Spleen (tissue), 13 donors: ENCODE measurements at places on chromosomes 13 and 19. TPM values are rescaled to one million over a fixed set of nuclear protein-coding genes. Genes with fewer than 3 reads are reported as not detected.

GRCh38 chr13:88925954-88926353 is 1254.8 kb downstream of the SLITRK5 start:
- no peak overlapping the region for H3K27ac ChIP-seq
- no peak for DNase-seq
- no peaks in the 10 kb centered on the region for H3K36me3 ChIP-seq

- H3K27ac ChIP-seq = no peak overlapping the region
- peaks cover 28% of the 10 kb centered on the region for H3K36me3 ChIP-seq
- H3K4me3 ChIP-seq = no peak overlapping the region
- DNase-seq = no peak
- peaks cover 15% of the 10 kb centered on the region for H3K4me1 ChIP-seq
Observed at GRCh38 chr19:2511991-2512390, 36.1 kb downstream of the GADD45B start.

- no peaks in the 10 kb centered on the region for H3K27me3 ChIP-seq
- peak; percentile 32 for DNase-seq
- H3K4me3 ChIP-seq = no peak overlapping the region
- no peaks in the 10 kb centered on the region for H3K36me3 ChIP-seq
- H3K27ac ChIP-seq = no peak overlapping the region
Observed at GRCh38 chr19:49936549-49936948, 7.2 kb upstream of the NUP62 start.

Gene SIAH3
- total RNA-seq = 0.09 TPM

Gene GPC6
- 7.8 TPM for total RNA-seq

GRCh38 chr19:14959263-14959662 is 18.0 kb downstream of the OR7C2 start:
- no peaks in the 10 kb centered on the region for H3K4me1 ChIP-seq
- no peak for DNase-seq
- H3K36me3 ChIP-seq = no peaks in the 10 kb centered on the region
- H3K4me3 ChIP-seq = no peak overlapping the region
- no peak overlapping the region for H3K27ac ChIP-seq
- no peaks in the 10 kb centered on the region for H3K27me3 ChIP-seq

- DNase-seq = no peak
- H3K36me3 ChIP-seq = peaks cover 5% of the 10 kb centered on the region
- no peaks in the 10 kb centered on the region for H3K27me3 ChIP-seq
- no peaks in the 10 kb centered on the region for H3K4me1 ChIP-seq
Observed at GRCh38 chr19:36084231-36085009, 26.5 kb upstream of the OVOL3 start.

DNA sequence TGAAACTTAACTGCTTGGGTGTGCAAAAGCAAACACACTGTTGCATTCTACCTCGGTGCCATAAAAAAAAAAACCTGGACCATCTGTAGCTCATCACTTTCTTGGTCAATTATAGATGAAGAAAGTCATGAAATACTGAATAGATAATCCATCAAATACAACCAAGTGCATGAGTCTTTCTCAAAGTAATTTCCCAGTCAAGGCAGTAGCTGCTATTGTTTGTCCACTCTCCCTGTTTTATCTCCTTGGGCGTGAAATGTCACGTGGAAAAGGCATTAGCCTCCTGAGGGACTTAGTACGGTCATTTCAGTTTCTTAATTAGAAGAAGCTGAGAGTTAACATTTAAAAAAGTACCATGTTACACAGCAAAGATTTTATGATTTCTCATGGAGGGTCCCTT is 1697.9 kb downstream of the PCDH9 start:
- no peak overlapping the region for H3K4me3 ChIP-seq
- no peaks in the 10 kb centered on the region for H3K27me3 ChIP-seq
- no peaks in the 10 kb centered on the region for H3K4me1 ChIP-seq
- H3K27ac ChIP-seq = no peak overlapping the region
- no peaks in the 10 kb centered on the region for H3K36me3 ChIP-seq

- no peaks in the 10 kb centered on the region for H3K4me1 ChIP-seq
- no peak for DNase-seq
- H3K36me3 ChIP-seq = no peaks in the 10 kb centered on the region
- no peaks in the 10 kb centered on the region for H3K27me3 ChIP-seq
Observed at GRCh38 chr19:56191115-56191514, 6.5 kb downstream of the ZSCAN5B start.

DNA sequence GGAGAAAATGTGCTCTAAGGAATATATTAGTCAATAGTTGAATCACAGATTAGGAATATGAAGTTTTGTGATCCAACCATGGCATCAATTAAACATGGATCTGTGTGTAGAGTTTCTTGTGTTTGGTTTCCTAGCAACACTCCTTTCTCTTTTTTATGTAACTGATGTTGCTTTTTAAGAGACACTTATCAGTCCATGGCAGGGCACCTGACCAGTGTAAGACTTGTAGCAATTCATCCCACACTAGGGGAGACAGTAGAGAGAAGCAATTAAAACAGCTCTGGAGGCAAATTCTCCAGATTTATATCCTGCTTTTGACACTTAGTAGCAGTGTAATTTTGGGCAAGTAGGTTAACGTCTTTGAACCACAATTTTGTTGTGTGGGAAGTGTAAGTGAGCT is 1229.0 kb downstream of the PCDH9 start:
- DNase-seq = no peak
- H3K4me1 ChIP-seq = no peaks in the 10 kb centered on the region
- no peak overlapping the region for H3K27ac ChIP-seq
- no peak overlapping the region for H3K4me3 ChIP-seq
- H3K36me3 ChIP-seq = no peaks in the 10 kb centered on the region

GRCh38 chr19:53960886-53961285 is 1.9 kb upstream of the CACNG8 start:
- no peaks in the 10 kb centered on the region for H3K4me1 ChIP-seq
- H3K27ac ChIP-seq = no peak overlapping the region
- H3K27me3 ChIP-seq = peaks cover 55% of the 10 kb centered on the region
- DNase-seq = no peak
- no peaks in the 10 kb centered on the region for H3K36me3 ChIP-seq

DNA sequence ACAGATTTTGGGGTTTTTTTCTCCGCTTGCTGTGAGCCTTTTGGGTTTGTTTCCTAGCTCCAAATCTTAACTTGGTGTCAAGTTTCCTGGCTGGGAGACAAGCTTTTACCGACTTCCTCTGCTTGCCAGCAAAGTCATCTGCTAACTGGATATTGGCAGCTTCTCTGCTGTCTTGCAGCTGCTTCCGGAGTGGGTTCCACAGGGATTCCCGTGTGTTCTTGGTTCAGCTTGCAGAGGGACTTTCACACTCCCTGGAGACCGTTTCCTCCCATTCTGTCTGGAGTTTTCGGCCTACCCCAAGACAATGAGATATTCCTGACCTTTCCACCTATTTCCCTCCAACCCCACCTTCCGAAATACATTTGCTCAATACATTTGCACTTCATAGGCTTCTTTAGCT is 2.2 kb upstream of the COLGALT1 start:
- H3K27ac ChIP-seq = peak overlapping the region; percentile 62
- H3K27me3 ChIP-seq = no peaks in the 10 kb centered on the region
- peaks cover 6% of the 10 kb centered on the region for H3K36me3 ChIP-seq

- no peak overlapping the region for H3K4me3 ChIP-seq
- no peak overlapping the region for H3K27ac ChIP-seq
- no peaks in the 10 kb centered on the region for H3K27me3 ChIP-seq
- no peaks in the 10 kb centered on the region for H3K36me3 ChIP-seq
- H3K4me1 ChIP-seq = no peaks in the 10 kb centered on the region
Observed at GRCh38 chr13:44399074-44399473, 25.4 kb downstream of the SERP2 start.

DNA sequence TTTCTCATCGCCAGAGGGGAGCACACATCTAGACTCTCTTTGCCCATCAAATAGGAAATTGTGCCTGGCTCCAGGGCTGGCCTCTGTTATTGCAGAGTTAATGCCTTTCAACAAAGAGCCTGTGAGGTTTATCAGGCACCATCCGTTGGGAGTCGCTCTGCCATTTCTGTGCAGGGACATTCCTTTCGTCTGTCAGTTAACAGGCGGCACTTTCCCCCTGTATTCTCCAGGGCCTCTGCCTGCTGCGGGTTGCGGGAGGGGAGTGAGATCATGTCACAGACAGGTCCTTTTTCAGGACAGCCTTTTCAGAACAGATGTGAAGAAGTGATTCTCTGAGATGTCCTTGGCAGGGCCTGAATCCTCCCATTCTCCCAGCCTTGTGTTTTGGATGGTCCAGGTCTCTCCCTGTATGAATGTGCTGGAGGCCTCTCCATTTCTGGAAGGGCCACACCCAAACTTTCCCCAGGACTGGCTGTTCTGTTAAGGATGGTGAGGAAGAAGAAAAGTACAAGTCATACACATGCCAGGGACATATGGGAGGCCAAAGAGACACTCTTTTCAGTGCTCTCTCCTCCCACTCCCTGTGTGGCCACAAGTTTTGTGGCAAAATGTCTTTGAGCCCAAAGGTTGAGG is 14.9 kb downstream of the SERP2 start:
- no peak overlapping the region for H3K4me3 ChIP-seq
- DNase-seq = no peak
- H3K4me1 ChIP-seq = no peaks in the 10 kb centered on the region
- no peaks in the 10 kb centered on the region for H3K36me3 ChIP-seq

- no peaks in the 10 kb centered on the region for H3K4me1 ChIP-seq
- H3K36me3 ChIP-seq = peaks cover 61% of the 10 kb centered on the region
- H3K27ac ChIP-seq = no peak overlapping the region
Observed at GRCh38 chr13:19838865-19839275, 24.6 kb downstream of the ZMYM5 start.

- DNase-seq = no peak
- H3K27me3 ChIP-seq = no peaks in the 10 kb centered on the region
- H3K4me1 ChIP-seq = no peaks in the 10 kb centered on the region
Observed at GRCh38 chr13:105798541-105798940, 736.9 kb downstream of the EFNB2 start.

DNA sequence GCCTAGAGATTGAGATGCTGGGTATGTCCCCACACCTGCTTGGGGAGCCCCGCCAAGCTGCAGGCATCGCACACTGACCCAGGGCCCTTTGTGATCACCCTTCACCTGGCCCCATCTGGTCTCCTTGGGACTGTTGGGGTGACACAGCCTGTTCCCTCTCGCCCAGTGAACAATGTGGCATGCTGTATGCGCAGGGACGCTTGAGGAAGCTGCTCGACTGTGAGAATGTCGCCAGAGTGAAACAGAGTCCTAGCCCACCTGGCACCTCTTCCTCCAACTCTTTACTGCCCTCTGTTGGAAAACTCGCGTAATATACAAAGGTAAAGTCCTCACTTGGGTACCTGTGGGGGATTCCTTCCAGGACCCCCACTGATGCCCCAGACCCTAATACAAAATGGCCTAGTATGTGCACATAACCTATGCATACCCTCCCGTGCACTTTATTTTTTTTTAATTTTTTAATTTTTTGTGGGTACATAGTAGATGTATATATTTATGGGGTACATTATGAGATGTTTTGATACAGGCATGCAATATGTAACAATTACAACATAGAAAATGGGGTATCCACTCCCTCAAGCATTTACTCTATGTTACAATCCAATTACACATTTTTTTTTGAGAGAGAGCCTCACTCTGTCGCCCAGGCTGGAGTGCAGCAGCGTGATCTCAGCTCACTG is 9.0 kb downstream of the BLOC1S3 start:
- H3K27me3 ChIP-seq = no peaks in the 10 kb centered on the region
- no peaks in the 10 kb centered on the region for H3K36me3 ChIP-seq
- H3K4me3 ChIP-seq = no peak overlapping the region
- no peak for DNase-seq
- no peak overlapping the region for H3K27ac ChIP-seq
- H3K4me1 ChIP-seq = peaks cover 30% of the 10 kb centered on the region

DNA sequence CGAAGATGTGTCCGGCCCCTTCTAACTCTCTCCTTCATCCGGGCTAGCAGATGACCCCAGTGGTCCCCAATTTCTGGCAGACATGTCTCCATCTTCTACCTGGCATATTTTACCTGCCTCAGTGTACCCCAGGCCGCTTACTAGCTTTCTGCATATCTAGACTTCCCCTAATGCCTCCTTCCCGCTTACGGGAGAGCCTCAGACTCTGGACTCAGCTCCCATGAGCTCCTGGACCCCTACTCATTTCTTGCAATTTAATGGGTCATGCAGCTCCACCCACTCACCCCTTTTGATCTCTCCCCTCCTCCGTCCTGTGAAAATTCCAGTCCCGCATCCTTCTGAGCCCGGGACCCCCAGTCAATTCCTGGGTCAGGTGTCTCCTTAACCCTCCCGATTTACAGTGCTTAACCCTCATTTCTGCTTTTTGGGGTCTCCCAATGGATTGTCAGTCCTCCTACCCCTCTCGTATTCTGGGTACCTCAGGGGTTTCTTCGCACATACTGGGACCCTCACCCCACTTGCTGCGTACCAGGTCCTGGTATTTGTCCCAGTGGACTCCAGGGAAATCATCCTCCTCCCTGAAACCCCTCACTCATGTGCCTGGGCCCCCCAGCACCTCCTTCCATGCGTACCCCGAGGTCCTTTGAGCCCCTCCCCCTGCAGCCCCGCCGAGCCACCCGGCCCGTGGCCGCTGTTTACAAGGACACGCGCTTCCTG is 500 bp upstream of the JUNB start:
- DNase-seq = no peak
- H3K36me3 ChIP-seq = no peaks in the 10 kb centered on the region
- H3K4me1 ChIP-seq = peaks cover 70% of the 10 kb centered on the region
- no peaks in the 10 kb centered on the region for H3K27me3 ChIP-seq
- H3K27ac ChIP-seq = peak overlapping the region; percentile 97
- peak overlapping the region; percentile 95 for H3K4me3 ChIP-seq

GRCh38 chr13:109211616-109212015 is 574.8 kb downstream of the IRS2 start:
- no peak overlapping the region for H3K4me3 ChIP-seq
- no peak for DNase-seq
- H3K36me3 ChIP-seq = no peaks in the 10 kb centered on the region
- H3K27ac ChIP-seq = no peak overlapping the region
- H3K27me3 ChIP-seq = no peaks in the 10 kb centered on the region

Gene FFAR2
- 7.3 TPM for total RNA-seq

Gene PABPC3
- 0.30 TPM for total RNA-seq

DNA sequence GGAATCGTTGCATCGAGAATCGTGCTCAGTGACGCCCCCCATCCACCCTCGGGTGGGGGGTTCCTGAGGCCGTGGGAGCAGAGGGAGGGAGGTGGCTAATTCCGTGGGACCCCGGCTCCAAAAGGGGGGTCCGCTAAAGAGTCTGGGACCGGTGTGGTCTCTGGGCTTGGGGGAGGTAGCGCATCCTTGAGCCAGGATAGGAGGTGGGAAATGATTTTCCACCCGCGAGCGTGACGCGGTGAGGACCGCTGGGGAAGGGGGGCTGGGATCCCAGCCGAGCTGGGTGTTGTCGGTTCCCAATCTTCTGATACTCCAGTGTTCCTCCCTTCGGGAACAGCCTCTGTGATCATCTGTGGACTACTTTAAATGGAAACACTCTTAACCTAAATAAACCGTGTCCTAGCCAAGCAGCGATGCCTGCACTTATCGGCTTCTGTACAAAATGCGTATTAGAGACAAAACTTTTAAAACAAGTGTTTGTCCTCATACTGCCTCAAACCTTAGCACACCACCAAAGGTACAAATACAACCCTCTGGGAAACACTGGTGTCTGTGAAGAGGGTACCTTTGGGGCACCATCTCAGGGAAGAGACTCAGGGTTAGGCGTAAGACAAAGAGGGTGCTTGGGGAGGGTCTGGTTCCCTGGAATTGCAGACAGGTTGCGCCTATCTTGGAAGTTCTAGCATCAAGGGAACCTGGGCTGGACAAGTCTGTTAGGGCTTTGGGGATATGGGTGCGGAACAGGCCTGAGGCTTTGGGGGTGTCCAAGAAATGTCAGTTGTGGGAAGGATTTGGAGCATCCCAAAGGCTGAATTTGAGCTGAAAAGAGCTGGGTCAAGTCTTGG is 16.0 kb downstream of the KCNC3 start:
- H3K4me3 ChIP-seq = no peak overlapping the region
- no peak overlapping the region for H3K27ac ChIP-seq
- no peak for DNase-seq
- H3K4me1 ChIP-seq = peaks cover 32% of the 10 kb centered on the region
- peaks cover 52% of the 10 kb centered on the region for H3K27me3 ChIP-seq
